Suprapubic skin (tissue), 4 donors: ENCODE measurements at places on chromosomes 3 and 15. TPM values are rescaled to one million over a fixed set of nuclear protein-coding genes. Genes with fewer than 3 reads are reported as not detected.
A peak's percentile ranks its signal among the peaks of the same experiment; 100 is the strongest.

GRCh38 chr15:61137105-61137792 lies 91.9 kb downstream of the RORA start:
- no peak overlapping the region for H3K4me3 ChIP-seq
- H3K4me1 ChIP-seq = no peaks in the 10 kb centered on the region
- no peak for DNase-seq
- H3K36me3 ChIP-seq = no peaks in the 10 kb centered on the region
- H3K27ac ChIP-seq = no peak overlapping the region

DNA sequence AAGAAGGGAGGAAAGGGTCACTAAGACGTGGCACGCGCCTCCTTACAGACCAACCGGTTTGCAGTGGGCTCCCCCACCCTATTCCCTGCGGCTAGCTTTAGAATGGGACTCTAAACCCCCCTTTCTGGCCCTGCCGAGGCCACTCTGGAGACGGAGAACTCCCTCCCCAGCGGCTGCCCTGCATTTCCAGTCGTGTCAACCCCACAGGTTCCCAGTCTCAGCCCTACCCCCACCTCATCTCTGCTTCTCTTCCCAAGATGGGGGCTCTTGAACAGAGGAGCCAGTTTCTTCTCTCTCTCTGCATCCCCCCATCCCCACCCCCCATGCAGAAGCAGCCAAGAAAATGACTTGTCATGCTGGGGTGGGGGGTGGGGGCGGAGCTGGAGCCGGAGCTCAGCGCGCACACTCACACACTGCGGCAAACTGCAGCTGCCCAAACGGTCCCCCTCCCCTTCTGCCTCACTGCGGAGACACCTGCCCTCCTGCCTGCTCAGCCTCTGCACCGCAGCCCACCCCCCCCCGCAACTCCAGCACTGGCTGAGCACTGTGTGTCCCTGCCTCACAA lies 871 bp downstream of the MAP1A start:
- H3K4me1 ChIP-seq = peaks cover 47% of the 10 kb centered on the region
- peak overlapping the region; percentile 74 for H3K27ac ChIP-seq
- H3K4me3 ChIP-seq = peak overlapping the region; percentile 45

GRCh38 chr15:91515188-91515754 lies 338.2 kb upstream of the SLCO3A1 start:
- H3K36me3 ChIP-seq = no peaks in the 10 kb centered on the region
- H3K4me1 ChIP-seq = peaks cover 5% of the 10 kb centered on the region
- H3K27ac ChIP-seq = no peak overlapping the region

GRCh38 chr15:83477172-83477807 lies 30.1 kb downstream of the SH3GL3 start:
- no peak for DNase-seq
- no peak overlapping the region for H3K4me3 ChIP-seq
- H3K36me3 ChIP-seq = no peaks in the 10 kb centered on the region
- no peak overlapping the region for H3K27ac ChIP-seq

HTR3E gene
- total RNA-seq = not detected

- no peaks in the 10 kb centered on the region for H3K36me3 ChIP-seq
- peaks cover 18% of the 10 kb centered on the region for H3K4me1 ChIP-seq
- no peak overlapping the region for H3K4me3 ChIP-seq
- no peak overlapping the region for H3K27ac ChIP-seq
Measured at GRCh38 chr15:36584511-36584910, 5.1 kb downstream of the CDIN1 start.
